Activated CD4-positive, CD25-positive, alpha-beta regulatory T cell (primary cell): ENCODE measurements at places on chromosomes 11 and 22.

DNA sequence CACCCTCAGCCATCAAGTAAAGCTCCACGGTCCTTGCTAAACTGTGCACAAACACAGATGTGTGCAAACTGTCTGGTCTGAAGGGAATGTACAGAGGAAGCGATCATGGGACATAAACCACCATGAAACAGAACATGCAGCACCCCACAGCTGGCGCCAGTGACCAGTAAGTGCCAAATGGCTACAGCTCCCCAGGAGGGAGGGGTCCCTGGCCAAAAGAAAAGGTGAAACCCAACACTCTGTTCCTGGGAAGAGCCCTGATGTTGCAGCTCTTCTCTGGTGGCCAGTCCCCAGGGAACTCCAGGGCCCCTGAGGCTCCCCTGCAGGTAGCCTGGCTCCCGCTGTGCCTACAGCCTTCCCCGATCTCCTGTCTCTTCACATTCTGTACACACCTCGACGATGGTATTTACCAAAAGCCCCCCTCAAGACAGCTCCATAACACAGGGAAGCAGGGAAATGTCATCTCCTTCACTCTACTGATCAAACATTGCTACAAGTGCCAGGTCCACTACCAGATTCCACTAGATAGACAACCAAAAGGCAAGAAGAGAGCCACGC is 2.9 kb downstream of the DGCR6L start:
- no peak for DNase-seq

- DNase-seq: no peak
Observed at GRCh38 chr22:49589301-49589700, 238.4 kb downstream of the BRD1 start.

- DNase-seq: no peak
Observed at GRCh38 chr11:74608431-74608830, 16.0 kb downstream of the POLD3 start.

GRCh38 chr22:46854125-46854870 is 91.8 kb downstream of the TBC1D22A start:
- no peak for DNase-seq

DNA sequence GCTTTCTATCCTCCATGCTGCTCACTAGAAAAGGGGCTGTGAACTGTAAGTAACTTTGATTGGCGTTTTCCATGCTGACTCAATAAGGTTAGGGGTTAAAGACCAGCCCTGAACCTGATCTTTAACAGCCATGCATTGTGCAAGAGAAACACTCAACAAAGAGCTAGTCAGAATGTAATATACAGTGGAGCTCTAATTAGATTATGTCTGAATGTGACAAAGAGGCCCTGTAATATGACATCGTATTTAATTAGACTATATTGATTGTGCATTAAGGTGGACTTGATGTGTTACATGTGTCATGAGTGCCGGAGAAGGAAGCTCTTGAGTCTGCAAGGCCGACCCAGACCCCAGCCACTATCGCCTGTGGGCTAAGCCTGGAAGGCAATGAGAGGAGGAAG is 70.5 kb downstream of the PKNOX2 start:
- DNase-seq: no peak

DNA sequence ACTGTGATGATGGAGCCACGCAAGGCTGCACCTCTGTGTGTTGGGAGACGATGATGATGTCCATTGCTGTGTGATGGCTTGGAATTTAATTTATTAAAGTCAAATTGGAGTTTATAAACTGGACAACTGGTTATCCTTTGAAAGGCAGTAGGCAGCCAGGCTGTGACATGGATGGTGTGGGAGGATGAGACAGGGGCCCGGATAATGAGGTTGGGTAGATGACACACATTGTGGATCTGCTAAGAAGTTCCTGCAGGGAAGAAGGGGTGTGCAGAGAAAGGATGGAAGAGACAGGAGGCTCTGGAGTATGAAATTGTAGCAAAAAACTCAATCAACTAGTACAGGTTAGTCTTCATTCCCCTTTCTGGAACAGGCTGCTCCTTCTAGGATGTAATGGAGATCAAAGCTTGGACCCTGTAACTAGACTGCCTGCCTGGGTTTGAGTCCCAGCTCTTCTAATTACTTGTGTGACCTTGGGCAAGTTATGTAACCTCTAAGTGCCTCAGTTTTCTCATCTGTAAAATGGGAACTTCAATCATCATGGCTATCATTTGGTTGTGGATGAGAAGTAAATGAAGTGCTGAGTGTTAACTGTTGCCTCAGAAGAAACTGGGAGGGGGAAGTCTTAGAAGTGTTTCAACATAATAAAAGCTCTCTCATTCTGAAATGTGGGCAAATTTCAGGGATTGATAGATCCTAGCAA is 4.2 kb upstream of the HINFP start:
- DNase-seq: no peak

DNA sequence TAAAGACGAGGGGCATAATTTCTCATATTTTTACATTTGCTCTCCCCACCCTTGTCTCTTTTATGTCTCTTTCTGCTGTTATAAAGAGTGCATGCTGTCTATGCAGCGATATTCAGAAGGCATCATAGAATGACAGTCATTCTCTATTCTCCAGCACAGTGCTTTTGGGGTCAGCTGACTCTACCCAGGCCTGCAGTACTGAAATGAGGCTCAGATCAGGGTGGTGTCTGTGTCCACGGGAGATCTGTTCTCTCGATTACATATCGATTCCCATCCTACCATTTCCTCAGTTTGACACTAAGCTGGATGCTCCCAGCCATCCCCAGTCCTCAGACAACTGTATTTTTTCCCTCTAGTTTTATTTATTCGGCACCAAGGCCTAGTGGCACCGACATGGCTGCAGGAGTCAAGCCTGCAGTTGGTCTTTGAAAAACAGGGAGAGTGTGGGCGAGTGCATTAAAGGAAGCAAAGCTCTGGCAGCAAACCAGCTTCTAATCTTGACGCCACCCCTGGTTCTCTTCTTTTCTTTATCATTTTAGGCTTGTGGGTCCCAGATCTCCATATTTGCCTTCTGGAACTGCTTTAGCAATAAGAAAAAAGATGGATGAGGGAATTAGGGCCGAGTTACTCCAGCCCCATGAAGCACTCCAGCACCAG is 71.6 kb upstream of the PICALM start:
- no peak for DNase-seq

- DNase-seq: no peak
Observed at GRCh38 chr11:125360066-125360465, 136.0 kb downstream of the FEZ1 start.

- no peak for DNase-seq
Observed at GRCh38 chr11:13091373-13091772, 82.3 kb downstream of the RASSF10 start.

DNA sequence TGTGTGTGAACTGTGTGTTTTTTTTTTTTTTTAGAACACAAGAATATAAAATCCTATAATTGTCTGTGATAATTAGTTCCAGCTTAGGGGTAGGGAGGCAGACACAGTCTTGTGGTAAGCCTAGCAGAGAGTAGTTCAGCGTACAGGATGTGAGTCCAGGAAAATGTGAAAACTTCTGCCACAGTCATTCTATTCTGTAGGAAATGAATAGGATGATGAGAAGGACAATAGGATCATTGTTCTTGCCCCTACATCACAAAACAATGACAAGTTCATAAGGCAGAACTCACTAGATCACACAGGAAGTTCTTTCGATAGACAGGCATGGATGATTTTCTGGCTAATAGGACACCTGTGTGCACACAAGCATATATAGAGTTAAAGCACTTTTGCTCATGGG is 132.2 kb downstream of the NAV2 start:
- no peak for DNase-seq

DNA sequence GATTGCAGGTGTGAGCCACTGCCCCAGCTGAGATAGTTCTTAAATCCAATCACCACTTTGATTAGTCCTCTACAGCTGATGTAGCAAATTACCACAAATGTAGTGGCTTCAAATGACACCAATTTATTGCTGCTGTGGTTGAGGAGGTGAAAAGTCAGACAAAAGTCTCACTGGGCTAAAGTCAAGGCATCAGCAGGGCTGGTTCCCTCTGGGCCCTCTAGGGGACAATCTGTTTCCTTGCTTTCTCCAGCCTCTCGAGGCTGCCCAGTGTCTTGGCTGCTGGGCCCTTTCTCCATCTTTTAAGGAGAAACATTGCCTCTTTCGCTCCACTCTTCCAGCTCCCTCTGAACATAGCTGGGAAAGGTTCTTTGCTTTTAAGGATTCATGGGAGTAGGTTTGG is 50.5 kb upstream of the SHANK2 start:
- DNase-seq: no peak

DNA sequence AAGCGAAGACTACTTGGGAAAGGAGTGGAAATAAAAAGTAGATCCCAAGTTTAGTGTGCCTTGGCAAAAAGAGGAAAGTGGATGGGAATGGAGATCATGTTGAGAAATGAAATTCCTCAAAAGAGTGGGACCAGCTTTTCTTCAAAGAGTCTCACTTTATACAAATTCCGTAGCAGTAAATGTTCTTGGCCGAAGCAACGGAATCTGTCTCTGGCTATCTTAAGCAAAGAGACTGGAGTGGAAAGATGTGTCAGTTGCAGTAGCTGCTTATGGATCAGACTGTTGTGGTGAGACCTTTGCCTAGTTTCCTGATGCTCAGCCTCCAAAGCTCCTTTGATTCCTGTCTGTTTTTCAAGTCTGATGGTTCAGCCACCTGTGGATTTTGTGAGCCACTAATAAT is 73.6 kb downstream of the CSTPP1 start:
- no peak for DNase-seq

DNA sequence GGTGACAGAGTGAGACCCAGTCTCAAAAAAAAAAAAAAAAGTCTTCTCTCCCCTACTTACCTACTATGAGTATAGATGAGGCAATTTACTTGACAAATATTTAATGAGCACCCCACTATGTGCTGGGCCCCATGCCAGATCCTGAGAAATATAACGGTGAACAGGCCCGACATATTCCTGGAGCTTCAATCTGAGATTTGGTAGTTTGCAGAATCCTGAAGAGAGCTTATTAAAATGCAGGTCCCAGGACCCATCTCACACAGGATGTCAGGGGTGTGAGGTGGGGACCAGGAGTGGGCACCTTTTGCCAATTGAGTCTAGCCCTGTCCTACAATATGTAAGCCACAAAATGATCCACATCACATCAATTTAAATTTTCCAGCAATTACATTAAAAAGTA is 44.0 kb downstream of the KCNJ4 start:
- no peak for DNase-seq

GRCh38 chr11:99693941-99694492 is 673.3 kb downstream of the CNTN5 start:
- DNase-seq: no peak

- no peak for DNase-seq
Observed at GRCh38 chr11:134658481-134659225, 246.6 kb upstream of the B3GAT1 start.

- no peak for DNase-seq
Observed at GRCh38 chr11:8826901-8827560, 84.0 kb upstream of the AKIP1 start.

- DNase-seq: no peak
Observed at GRCh38 chr22:45235101-45235777, 5.5 kb downstream of the KIAA0930 start.

DNA sequence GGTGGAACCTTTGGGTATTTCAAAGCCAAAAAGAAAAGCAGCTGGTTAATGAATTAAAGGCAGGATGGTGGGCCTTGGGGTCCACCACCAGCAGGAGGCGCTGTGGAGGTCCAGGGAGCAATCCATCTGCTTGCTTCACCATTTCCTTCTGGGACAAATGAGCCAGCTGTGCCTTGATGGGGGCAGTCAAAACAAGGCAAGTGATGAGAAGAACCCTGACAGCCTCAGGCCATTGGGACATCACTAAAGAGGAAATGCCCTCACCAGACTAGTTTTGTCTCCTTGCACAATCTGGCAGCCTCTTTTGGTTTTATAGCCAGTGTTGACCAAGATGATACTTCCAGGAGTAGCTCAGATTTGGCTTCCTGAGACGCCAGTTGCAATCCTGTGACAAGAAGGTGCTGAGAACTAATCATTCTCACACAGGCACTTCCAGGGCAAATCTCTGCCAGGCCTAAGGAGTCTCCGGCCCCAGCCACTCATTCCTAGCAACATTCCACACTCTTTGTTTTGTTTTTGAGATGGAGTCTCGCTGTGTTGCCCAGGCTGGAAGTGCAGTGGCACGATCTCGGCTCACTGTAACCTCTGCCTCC is 38.2 kb upstream of the WEE1 start:
- peak; percentile 67 for DNase-seq

GRCh38 chr11:72642884-72643522 is 31.2 kb downstream of the PDE2A start:
- DNase-seq: peak; percentile 42

GRCh38 chr11:132168344-132168981 is 798.0 kb downstream of the NTM start:
- DNase-seq: no peak

GRCh38 chr11:134277183-134278001 is 1.2 kb downstream of the GLB1L3 start:
- DNase-seq: no peak

- no peak for DNase-seq
Observed at GRCh38 chr11:88288560-88288959, 49.0 kb downstream of the CTSC start.

DNA sequence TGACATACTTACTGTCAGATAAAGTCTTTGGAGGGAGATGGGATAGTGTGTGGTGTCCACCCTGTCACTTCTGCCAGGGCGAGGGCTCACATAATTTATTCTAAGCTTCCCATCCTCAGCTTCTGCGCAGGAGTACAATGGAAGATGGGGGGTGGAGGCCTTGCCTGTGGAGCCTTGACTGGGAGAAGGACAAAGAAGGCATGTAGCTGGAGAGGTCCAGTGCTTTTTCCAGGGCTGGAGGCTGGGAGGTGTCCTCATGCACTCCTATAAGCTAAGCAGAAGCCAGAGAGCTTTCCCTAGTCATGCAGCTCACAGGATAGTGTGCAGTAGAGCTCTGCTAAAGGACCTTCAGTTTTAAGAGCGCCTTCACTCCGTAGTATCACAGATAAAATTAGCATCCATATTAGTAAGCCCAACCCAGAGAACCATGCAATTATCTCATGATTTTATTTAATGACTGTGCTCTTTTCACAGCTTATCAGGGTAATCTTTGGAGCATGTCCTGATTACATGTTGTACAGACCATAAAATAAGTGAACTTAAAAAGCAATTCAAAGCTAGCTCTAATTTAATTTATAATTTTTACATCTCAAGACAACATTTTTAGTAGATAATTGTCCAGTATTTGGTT is 148.3 kb downstream of the TEAD1 start:
- no peak for DNase-seq

DNA sequence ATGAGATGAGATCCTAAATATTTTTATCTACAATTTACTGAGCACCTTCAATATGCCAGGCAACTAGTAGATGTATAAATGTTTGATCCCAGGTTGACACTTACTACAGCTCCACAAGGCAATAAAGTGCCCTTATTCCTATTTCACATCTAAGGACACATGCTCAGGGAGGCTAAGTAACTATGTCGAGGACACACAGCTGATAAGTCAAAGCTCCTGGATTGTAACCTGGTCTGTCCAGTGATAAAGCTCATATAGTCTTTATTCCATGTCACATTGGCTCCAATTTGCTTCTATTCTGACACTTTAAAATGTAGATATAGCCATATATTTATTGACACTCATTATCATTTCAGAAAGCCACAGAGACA is 93.8 kb upstream of the BMAL1 start:
- DNase-seq: no peak
